ENCODE measurements at places on chromosomes 12 and 14.

GRCh38 chr12:32588604-32589003 lies 90.5 kb upstream of the DNM1L start:
- DNase-seq: no peak

DNA sequence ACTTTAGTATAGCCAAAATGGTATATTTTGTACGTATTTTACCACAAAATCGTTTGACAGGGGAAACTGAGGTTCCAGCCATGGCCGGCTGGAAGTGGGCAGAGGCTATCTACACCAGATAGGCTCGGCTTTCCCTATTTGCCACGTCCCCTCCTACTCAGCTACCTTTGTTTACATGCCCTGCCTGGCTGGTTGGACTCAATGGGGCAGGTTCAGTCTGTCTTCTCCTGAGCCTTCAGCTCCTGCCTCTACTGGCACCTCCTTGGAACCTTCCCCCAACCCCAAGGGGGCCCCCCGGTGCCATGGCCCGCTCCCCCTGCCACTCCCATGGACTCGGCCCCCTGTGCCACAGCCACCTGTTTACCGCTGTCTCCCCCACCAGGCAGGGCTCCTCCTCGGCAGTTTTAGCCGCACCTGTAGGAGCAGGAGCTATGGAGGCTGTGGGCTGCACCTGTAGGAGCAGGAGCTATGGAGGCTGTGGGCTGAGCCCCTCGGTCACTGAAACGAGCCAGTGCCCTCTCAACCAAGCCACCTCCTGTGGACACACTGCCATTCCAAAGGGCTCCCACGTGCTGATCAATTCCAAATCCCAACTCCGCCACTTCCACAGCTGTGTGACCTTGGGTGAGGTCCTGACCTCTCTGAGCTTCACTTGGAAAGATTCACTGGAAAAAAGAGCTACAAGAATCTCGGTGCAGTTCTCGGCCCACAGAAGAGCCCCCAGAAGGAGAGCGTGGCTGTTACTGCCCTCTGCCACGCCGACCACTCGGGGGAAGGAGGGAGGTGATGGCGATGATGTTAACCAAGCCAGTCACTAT lies 62.2 kb downstream of the NCOR2 start:
- DNase-seq: no peak

GRCh38 chr12:129127771-129128170 lies 274.5 kb downstream of the GLT1D1 start:
- no peak for DNase-seq

DNA sequence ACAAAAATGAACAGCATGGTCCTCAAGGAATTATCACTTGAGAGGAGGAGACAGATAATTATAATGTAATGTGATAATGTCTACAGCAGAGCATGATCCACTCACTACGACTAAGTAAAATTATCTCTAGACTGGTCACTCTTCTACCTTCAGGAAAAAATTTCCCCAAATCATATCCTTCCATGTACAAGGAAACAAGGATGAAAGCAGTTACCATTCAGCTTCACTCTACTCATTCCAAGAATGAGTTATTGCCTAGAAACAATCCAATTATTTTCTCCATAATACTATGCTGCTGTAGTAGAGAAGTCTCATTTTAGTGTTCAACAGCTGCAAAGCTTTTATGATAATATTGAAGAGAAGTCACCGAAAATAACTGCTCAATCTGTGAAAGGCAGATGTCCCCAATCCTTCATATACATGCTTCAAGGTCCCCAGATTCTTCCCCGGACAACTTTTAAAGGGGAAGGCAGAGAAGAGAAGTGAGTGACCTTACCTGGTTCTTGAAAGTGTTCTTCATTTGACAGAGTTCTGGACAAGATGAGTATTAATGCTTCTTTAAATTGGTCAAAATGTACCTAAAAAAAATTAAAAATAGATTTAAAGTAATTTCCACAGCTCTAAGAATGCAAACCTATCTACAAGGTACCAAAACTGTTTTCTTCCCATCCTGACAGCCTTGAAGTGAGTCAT lies 24.6 kb downstream of the NIN start:
- DNase-seq: no peak

DNA sequence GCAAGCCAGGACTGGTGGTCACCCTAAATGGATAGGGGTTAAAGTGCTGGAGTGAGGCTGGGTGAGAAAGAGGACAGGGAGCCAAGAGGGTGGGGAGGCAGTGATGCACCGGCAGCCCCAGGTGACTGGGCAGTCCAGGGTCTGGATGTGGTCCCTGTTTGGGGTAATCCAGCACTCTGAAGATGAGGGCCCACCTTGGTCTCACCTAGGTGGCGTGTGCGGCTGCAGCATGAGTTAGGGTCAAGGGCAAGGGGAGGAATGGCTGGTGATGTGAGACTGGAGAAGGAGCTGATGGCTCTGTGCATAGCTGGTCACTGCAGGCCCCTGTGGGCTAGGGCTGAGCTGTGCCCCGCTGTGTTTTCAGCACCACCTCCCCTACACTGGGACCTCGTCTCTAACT lies 1.6 kb upstream of the C1RL start:
- no peak for DNase-seq

DNA sequence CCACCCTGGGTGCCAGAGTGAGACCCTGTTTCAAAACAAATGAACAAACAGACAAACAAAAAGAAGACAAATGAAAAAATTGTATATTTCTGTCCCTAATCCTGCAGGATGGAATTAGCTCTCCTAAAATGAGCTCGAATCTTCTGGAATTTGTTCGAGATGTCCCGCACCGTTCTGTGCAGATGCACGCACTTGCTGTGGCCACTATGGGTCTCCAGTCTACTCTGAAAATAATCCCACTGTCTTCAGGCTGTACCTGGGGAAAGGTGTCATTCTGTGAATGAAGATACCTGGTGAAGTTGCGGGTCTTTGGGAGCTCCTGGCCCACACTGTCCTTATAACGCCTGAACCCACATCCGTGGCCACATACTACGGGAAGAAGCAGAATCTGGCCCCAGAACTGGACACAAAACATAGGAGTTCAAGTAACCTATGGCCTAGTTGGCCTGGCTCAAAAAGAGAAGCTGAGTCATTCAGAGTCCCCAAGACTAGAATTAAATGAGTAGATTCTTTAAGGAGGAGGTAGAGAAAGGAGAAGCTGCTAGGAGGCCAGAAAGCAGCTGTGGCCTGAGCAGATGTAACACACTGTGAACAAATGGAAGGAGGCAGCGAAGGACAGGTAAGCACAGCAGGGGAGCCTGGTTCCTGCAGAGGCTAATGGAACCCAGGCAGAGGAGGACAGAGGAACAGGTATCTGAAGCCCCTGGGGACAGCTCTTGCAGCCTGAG lies 108.6 kb downstream of the FOXN3 start:
- no peak for DNase-seq

DNA sequence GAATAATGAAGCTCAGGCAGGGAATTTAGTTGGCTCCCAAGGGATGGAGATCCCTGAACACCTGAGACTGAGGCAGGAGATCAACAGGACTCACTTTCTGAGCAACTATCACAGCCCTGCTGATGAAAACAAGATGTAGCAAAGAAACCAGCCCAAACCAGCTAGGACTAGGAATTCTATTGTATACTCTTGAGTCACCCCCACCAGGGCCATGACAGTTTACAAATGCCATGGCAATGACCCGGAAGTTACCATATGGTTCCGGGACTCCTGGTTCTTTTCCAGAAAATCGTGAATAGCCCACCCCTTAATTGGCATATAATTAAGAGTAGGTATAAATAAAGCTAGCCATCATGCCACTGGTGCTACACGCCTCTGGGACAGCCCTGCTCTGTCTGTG lies 46.0 kb upstream of the OASL start:
- no peak for DNase-seq

GRCh38 chr14:49977126-49977841 lies 84.4 kb downstream of the ARF6 start:
- DNase-seq: no peak

- peak; percentile 55 for DNase-seq
Observed at GRCh38 chr12:40325349-40325960, 100.7 kb downstream of the LRRK2 start.

DNA sequence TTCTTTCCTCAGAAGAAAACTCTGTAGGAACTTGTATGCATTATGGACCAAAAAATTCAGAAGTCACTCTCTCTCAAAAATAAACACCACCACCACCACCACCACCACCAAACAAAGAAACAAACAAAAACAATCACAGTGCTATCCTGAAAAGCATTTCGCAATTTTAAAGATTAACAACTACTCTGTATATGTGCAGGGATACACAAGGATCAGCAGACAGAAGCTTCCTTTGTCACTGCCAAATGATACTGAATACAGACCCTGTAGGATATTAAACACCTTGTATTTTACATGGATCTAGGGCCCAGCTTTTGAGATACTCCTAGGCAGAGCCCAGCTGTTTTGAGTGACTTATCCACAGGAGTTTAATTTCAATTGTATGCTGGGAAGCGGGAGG lies 31.7 kb downstream of the ATP2B1 start:
- no peak for DNase-seq

GRCh38 chr14:33678005-33678404 lies 272.9 kb downstream of the EGLN3 start:
- no peak for DNase-seq

DNA sequence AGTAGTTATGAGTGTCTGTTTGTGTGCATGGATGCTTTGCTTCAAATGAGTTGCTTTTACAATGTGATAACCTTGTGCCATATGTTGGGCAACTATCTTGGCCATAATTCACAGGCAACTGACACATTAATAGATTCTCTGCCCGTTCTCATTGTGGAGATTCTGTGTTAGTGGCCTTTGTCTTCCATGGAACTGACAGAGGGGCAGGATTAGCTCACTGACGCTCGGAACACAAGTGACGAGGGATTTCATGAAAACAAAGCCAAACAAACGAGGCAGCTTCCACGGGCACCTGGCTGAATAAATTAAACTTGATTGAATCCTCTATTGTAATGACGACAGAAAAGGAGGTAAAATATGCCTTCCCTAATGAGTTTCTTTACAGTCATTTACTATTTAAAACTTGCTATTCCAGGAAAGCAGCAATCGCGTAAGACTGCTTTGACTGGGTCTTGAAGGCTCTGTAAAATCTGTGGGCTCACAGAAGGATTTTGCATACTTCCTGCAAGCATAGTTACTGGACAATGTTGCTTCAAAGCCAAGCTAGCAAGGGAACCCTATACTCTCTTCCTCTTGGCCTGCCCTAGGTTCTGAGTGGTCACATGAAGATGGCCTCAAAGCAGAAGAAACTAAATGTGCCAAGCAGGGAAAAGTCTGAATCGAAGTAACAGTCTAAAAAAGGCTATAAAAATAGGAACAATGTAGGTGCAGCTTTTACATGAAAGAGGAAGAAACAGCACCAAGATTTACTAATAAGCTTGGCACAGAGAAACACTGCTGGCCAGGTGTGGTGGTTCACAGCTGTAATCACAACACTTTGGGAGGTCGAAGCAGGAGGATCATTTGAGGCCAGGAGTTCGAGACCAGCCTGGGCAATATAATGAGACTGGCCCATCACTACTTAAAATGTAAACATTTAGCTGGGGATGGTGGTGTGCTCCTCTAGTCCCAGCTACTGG lies 28.1 kb upstream of the SINHCAF start:
- DNase-seq: no peak

DNA sequence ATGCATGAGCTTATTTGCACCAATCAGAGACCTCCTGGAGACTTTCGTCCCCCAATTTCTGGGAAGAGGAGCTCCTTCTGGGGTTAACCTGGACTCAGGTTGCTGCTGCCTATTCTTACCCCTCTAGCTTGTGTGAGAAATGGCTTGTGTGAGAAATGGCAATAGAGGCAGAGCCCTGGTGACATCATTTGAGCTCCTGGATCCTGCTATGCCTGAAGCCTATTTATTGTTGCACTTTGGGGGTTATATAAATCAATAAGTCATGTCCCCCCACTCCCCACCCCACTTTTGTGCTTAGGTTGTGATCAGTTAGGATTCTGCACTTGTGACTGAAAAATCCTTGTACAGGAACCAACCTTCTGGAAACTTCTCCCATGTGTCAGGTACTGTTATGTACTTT lies 167.2 kb downstream of the ADCK1 start:
- DNase-seq: no peak

- no peak for DNase-seq
Observed at GRCh38 chr14:106280876-106281275, 754.5 kb downstream of the TMEM121 start.

DNA sequence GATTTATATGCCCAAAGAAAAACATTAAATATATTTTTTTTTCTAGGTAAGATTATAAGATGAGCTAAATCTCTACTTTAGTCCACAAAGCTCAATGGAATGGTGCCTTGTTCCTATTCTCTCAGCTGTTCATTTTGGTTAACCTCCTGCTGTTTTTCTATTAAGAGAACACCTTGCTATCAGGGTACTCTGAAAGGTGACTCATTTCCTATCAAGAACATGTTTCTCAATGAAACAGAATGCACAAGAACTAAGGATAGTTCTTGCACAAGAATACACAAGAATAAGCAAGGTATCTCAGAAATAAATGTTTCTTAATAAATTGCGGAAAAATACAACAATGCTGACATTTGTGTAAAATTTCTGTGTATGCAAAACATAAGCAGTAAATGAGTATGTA lies 14.1 kb downstream of the ABCD2 start:
- peak; percentile 81 for DNase-seq

DNA sequence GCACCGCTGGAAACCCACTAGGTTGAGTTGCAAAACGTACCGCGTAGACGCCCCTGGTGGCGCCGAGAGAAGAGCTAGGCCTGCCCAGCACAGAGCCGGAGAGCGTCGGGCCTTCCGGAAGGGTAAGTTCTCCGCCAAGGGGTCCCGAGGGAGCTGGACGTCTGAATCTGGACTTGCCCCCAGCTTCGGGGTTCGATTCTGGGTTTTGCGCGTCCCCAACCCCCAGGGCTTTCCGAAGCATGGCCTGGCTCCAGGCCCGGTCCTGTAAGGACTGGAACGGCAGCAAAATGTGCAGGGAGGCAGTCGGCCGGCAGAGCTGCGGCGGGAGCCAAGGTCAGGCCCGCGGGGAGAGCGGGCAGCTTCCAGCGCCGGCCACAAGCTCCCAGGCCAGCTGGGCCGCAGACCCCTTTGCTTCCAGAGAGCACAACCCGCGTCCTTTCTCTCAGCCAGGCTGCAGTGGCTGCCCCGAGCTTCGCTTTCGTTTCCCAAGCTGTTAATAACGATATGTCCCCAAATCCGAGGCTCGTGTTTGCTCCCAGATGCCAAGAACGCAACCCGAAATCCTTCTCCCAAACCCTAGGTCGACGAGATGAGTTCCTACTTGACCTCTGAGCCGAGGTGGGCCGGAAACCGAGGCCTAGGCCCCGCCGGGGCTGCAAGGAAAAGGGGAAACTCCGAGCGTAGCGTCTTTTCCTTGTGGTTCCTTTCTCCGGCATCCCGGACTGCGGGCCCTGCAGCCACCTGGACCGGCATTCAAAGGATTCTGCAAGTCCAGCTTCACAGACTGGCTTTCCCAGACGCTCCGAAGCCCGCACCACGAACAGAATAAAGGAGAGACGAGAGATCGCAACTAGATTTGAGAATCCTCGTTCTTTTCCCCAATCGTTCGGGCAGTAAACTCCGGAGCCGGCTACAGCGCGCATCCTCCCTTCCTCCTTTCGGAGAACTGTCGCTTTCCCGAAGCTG lies 3.2 kb upstream of the TBX5 start:
- DNase-seq: no peak
